ENCODE measurements at places on chromosomes 6 and 20. TPM values are rescaled to one million over a fixed set of nuclear protein-coding genes. Genes with fewer than 3 reads are reported as not detected.
A peak's percentile ranks its signal among the peaks of the same experiment; 100 is the strongest.

DNA sequence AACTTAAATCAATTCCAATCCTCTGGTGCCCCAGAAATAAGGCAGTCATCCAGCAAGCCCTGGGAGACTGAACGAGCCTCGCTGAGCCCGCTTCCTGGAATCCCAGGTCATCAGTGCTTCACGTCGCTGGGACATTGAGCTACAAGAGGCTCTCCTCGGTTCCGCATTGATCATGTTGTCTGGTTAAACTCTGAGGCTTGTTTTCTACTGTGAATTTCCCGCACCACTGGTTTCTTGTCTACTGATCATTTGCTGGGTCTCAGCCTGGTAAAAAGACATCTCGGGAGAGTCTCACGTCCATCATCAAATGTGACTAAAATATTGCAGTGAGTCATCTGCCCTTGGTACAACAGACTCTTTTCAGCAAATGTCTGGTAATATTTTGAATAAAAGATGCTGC, 569.2 kb downstream of the QKI start:
- no peak for DNase-seq

GRCh38 chr6:156850353-156850752, 73.2 kb downstream of the ARID1B start:
- no peak for DNase-seq

- DNase-seq, result peak; percentile 30
Measured at GRCh38 chr6:99588618-99589289, 17.9 kb upstream of the PRDM13 start.

GRCh38 chr6:167559675-167560479, 235.0 kb downstream of the TTLL2 start:
- no peak for DNase-seq

GRCh38 chr20:33524261-33524660, 34.4 kb downstream of the CBFA2T2 start:
- DNase-seq, result no peak

DNA sequence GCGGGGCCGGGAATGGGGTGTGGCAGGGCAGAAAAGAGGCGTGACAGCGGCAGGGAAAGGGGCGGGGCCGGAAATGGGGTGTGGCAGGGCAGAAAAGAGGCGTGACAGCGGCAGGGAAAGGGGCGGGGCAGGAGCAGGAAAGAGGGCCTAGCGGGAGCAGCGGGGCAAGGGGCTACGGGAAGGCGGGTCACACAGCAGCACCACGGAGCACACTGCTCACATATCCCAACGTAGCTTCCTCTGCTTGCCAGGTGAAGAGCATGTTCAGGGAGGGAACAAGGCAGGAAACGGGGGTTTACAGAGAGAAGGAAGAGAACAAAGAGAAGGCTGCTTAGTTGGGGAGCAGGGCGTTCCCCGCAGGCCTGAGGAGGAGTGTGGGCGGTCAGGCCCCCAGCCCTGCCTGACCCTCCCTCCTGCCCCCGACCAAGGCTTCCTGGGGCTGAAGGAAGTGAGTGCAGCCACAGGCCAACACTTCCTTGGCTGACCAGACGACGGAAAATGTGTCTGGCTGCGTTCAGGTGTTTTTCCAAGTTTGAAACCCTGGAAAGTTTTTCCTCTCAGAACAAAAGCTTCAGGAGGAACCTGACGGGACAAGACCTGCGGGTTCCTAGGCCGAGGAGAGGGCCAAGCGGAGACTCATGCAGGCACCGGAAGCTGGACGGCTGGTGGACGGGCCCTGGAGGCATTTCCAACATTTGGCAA, 13.8 kb downstream of the UCKL1 start:
- peak; percentile 37 for DNase-seq

DNA sequence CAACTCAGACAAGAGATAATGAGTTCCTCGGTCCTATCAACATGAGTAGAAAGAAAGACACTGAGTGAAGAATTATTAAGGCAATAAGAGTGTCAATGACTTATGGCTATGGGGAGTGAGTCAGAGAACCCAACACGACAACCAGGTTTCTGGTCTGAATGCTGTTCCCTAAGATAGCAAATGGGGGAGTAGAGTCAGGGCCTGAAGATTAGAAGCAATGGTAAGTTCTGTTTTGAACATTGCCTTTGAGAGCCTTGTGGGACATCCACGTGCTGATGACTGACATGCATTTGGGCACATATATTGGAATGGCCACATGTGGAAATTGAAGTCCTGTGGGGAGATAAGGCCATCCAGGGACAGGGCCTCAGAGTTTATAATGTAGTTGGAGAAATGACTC, 254.4 kb upstream of the TCF21 start:
- no peak for DNase-seq

DNA sequence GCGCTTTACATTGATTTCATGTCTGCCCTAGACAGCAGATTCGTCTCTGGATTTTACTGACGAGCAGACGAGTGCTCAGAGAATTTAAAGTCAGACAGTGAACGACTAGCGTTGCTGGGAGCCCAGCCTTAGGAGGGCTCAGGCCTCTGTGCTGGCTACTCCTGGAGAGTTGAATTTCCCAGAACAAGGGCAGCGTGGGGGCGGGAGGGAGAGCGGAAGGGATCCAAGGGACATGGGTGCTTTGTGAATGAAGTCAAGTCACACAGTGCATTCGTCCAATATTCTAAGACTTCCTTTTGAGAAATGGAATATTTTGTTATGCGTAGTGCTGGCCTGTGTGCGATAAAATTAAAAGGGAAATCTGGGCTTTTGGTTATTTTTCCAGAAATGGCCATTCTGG, 126.5 kb downstream of the MYLK4 start:
- no peak for DNase-seq

GRCh38 chr6:56693246-56693607, 50.5 kb upstream of the DST start:
- no peak for DNase-seq

DNA sequence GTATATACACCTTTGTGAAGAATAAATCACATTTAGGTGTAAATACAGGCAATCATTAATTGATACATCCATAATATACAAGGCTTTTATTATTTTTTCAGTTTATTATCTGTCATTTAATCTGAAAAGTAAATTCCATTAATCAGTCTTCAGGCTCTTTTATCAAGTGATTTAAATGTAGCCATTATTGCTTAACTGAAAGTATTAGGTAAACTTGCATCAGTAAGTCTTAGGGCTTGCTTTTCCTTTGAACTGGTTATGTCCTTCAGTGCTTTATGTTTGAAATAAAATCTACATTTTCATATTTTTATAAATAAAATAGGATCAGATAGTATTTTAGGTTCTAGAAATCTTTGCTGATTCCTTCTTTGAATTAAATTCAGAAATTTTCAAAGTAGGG, 4.1 kb downstream of the TPBG start:
- DNase-seq, result no peak

- DNase-seq, result no peak
Measured at GRCh38 chr6:14929291-14929690, 316.6 kb upstream of the JARID2 start.

DNA sequence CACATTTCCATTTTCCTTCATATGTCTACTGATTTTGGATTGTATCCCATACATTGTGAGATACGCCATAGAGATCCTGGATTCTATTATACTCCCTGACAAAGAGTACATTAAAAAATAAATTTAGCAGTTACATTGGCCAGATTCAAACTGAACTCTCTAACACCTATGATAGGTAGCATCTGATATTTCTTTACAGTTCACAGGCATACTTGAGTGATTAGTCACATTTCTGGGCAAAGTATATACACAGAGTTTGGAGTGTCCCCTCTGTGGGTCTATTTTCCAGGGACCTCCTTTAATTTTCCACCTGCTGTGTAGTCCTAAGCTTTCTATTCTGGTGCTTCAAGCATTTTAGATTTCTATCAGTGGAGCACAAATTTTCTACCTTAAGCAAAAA, 96.4 kb downstream of the TBC1D32 start:
- DNase-seq, result peak; percentile 46

DNA sequence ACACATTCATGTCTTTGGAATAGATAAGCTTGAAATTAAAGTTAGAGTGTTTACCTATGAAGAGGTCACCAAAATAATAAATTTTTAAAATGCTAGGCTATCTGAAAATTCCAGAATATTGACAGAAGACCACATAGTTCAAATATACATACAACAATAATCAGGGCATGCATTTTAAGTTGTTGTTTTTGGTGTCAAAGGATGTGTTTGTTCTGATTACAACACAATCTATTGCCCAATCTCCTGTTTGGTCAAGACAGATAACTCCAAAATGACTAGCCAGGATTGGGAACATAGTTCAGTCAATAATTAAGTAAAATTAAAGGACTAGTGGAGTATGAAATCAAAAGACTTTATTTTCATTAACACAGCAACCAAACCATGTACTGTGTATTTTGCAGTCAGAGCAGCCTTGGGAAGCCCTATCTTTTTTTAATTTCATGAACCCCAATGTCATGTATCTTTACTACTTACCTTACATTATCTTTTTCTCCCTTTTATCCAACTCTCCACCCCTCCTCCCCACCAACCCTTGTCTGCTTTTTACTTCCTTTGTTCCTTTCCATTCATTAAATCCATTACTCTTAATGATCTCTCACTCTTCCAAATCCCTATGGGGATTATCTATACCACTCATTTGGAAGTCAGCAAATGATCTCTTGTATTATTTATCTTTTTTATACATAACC, 111.2 kb downstream of the CDK19 start:
- no peak for DNase-seq

DNA sequence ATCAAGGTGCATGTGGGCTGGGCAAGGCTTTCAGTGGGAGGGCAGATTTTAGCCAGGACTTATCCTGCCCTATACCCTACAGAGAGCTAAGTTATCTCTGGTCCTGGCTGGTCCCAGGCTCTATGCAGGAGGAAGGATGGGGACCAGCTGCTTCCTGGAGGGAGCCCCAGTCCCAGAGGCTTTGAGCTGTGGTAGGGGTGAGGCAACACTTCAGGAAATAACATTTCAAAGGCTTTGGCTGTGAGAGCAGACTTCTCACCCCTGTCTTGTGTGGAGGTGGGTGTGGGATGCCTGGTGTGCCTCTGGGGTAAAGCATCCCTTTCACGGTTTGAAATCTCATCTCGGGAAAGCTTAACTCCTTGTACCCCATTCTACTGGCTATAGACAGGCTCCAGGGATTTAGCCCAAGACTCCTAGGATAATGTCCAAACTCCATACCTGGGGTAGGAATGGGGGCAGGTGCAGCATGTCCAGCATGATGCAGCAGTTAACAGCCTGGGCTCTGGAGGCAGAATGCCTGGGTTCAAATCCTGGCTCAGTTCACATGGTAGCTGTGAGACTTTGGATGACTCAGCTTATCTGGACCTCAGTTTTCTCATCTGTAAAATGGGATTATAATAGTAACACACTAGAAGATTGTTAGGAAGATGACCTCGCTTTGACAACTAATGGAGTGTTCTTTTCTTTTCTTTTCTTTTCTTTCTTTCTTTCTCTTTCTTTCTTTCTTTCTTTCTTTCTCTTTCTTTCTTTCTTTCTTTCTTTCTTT, 27.5 kb upstream of the SIRPA start:
- DNase-seq, result no peak

GRCh38 chr20:62651285-62652021, 9.2 kb downstream of the SLCO4A1 start:
- no peak for DNase-seq

- no peak for DNase-seq
Measured at GRCh38 chr20:19598117-19598850, 159.8 kb upstream of the RIN2 start.

GRCh38 chr6:3019065-3019464, 19.4 kb downstream of the NQO2 start:
- DNase-seq, result no peak

- DNase-seq, result no peak
Measured at GRCh38 chr6:18471232-18471964, 84.2 kb downstream of the RNF144B start.

- peak; percentile 8 for DNase-seq
Measured at GRCh38 chr6:30931969-30932645, at the start of gene SFTA2. SFTA2 (minus strand) TSS chr6:30932170; CDS start chr6:30932096, 74 bp downstream.

DNA sequence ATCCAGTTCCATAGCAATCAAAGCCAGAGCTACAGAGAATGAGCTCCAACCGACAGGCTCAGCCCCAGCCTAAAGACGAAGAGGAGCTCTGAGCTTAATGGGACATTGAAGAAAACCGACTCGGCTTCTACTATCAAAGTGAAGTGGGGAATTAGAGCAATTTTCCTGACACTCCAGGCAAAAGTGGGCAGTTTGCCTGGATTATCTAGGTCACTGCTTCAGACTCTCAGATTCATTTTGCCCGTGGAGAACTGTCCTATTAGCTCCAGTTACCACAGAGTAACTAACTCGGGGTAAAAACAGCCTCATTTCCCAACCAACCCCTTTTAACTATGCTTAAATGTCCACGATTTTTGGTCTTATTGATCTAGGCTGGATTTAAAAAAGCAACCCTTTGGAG, 592.1 kb upstream of the NRSN1 start:
- no peak for DNase-seq

- DNase-seq, result no peak
Measured at GRCh38 chr20:24999568-24999967, 7.0 kb upstream of the APMAP start.

- no peak for DNase-seq
Measured at GRCh38 chr6:2797564-2798031, 32.4 kb downstream of the WRNIP1 start.

DNA sequence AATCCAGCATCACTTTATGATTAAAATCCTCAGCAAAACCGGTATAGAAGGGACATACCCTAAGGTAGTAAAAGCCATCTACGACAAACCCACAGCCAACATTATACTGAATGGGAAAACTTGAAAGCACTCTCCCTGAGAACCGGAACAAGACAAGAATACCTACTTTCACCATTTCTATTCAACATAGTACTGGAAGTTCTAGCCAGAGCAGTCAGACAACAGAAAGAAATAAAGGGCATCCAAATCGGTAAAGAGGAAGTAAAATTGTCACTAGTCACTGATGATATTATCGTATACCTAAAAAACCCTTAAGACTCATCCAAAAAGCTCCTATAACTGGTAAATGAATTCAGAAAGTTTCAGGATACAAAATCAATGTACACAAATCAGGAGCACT, 33.3 kb downstream of the BLOC1S5 start:
- no peak for DNase-seq

- DNase-seq, result no peak
Measured at GRCh38 chr6:75135450-75135849, 70.4 kb downstream of the COL12A1 start.

- no peak for DNase-seq
Measured at GRCh38 chr20:48259456-48259855, 474.2 kb upstream of the SULF2 start.

DNA sequence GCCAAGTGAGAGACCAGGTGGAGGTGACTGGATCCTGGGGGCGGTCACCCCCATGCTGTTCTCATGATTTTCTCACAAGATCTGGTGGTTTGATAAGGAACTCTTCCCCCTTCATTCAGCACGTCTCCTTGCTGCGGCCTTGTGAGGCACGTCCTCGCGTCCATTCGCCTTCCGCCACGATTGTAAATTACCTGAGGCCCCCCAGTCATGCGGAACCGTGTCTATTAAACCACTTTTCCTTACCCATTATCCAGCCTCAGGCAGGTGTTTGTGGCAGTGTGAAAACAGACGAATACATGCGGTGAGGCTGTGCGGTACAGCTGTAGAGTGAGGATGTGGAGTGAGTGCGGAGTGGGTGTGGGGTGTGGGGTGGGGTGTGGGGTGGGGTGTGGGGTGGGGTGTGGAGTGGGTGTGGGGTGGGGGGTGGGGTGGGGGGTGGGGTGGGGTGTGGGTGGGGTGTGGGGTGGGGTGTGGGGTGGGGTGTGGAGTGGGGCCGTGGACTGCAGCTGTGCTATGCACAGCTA, 12.1 kb upstream of the NTSR1 start:
- DNase-seq, result no peak

The GABRR1 gene
- not detected for total RNA-seq

The HUS1B gene
- total RNA-seq, result 0.18 TPM

The TFEB gene
- total RNA-seq, result 3.1 TPM

The HIVEP1 gene
- 23.0 TPM for total RNA-seq

The HLA-DRB1 gene
- not detected for total RNA-seq

The POU5F1 gene
- 0.71 TPM for total RNA-seq

The TRIM15 gene
- total RNA-seq, result not detected

The LST1 gene
- total RNA-seq, result 0.34 TPM

The SLC52A3 gene
- total RNA-seq, result 2.1 TPM

The HCRTR2 gene
- not detected for total RNA-seq

The DST gene
- total RNA-seq, result 285 TPM

Data from foreskin keratinocyte (primary cell).